ENCODE measurements at places on chromosomes 16 and 17.
A peak's percentile ranks its signal among the peaks of the same experiment; 100 is the strongest.

GRCh38 chr16:75307506-75307905 lies 56.1 kb upstream of the BCAR1 start:
- DNase-seq, result no peak

- no peak for DNase-seq
Observed at GRCh38 chr16:56257666-56258342, 66.5 kb downstream of the GNAO1 start.

GRCh38 chr16:46962629-46963028 lies 10.8 kb downstream of the DNAJA2 start:
- no peak for DNase-seq

DNA sequence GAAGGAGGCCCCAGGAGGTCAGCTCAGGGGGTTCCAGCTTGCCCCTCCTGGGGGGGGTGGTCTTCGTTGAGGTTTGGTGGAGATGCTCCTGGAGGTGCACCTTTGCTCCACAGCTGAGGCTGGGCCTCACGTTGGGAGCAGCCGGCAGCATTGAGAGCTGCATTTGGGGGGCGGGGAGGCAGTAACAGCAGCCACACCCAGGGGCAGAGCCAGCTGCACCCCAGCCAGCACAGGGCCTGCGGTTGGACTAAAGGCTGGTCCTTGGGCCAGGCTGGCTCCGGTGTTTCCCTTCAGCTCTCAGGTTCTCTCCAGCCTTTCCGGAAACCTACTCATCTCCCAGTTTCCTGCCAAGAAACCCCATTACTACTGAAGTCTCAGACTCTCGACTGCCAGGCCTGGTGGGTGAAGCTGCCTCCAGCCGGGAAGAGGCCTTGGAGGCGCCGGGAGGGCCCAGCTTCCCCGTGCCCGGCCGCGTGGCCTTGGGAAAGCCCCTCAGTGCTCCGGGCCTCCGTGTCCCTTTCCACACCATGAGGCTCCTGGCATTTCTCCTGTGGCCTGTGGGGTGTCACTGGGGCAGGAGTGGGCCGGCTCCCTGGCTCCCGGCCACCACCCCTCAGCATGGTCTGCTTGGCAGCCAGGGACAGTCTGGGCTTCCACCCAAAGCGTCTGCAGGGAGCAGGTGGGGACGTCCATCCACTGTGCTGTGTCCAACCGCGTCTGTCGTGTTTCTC lies 14.0 kb upstream of the BAIAP2 start:
- DNase-seq, result no peak

- DNase-seq, result no peak
Observed at GRCh38 chr16:62539657-62540056, 503.4 kb upstream of the CDH8 start.

- DNase-seq, result no peak
Observed at GRCh38 chr17:33039874-33040273, 48.2 kb downstream of the SPACA3 start.

- DNase-seq, result peak; percentile 76
Observed at GRCh38 chr16:57998486-57998885, 2.0 kb downstream of the ZNF319 start.

DNA sequence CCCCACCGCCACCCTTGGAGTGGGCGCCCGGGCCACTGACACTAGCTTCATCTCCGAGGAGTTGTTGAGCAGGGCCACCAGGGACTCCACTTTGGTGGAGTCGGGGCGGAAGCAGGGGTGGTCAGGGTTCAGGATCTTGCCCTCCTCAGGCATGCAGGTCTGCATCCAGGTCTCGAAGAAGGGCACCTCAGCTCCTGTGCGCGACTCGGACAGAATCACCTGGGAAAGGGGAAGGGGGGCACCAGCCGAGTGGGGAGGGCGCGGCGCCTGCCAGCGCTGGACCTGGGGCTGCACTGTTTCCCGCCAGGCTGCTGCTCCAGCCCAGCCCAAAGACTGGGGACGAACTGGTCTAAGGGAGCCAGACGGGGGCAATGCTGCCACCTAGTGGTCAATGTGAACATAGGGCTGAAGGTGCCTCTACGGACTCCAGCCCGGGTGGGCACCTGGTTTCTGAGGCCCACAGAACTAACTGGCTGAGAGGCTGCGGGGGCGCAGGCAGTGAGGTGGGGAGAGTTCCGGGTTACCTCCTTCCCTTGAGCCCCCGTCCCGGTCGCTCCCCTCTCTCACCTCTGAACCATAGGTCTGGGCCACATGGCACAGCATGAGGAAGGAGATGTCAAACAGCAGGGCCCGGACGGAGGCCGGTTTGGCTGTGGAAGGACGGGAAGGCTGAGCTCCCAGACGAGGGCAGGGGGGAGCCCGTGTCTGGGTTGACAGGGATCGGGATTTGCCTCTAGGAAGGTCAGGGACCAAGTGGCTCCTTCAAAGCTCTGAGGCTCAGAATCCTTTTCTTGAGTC lies 11.8 kb downstream of the CSF3 start:
- DNase-seq, result peak; percentile 75

- no peak for DNase-seq
Observed at GRCh38 chr17:35359398-35359797, 14.0 kb downstream of the SLFN11 start.

GRCh38 chr16:566475-567372 lies at the start of gene NHLRC4:
TSS of gene NHLRC4 (plus strand) at chr16:567005. CDS start at chr16:568048, 1,043 bp downstream.
- peak; percentile 61 for DNase-seq

- DNase-seq, result no peak
Observed at GRCh38 chr17:66570447-66571195, 264.3 kb upstream of the CACNG5 start.

GRCh38 chr16:12459391-12460063 lies 344.2 kb downstream of the CPPED1 start:
- no peak for DNase-seq
